Right lobe of liver (tissue), 6 donors: ENCODE measurements at places on chromosomes 6 and 20. TPM values are rescaled to one million over a fixed set of nuclear protein-coding genes. Genes with fewer than 3 reads are reported as not detected.

DNA sequence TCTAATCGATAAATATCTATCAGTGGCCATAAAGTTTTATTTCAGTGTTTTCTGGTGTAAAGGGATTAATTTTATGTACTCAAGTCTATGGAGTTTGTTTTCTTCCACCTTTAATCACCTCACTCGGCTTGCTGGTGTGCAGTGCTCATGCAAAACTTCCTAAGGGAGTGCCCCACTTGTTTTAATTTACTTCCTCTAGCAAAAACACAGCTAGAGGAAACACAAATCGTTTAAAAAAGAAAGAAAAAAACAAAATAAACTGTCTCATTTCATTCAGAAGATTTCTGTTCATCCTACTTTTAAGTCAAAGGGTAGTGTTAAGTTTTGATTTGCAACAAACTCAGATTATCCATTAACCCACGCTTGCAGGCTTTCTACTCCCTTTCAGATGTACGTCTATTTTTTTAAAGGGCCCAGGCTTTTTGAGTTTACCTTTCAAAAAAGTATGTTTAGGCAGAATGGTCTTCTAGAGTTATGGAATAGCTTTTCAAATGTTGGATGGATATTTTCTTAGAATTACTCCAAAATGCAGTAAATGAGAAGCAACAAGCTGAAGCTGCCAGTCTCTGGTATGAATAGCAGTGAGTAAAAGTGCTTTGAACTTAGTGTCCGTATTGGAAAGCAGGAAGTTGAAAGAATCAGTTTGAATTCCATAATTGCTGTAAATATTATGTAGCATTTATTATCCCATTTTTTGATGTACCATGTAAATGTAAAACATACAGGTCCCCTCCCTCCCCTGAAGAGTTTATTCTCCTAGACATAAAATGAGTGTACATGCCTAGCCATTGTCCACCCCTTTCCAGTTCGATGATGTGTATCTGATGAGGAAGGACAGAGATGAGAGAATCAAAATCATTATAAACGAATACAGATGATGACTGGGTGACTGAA lies 113.3 kb downstream of the SLC16A10 start:
- no peak for DNase-seq

GATA5 gene
- total RNA-seq = 0.37 TPM

DNA sequence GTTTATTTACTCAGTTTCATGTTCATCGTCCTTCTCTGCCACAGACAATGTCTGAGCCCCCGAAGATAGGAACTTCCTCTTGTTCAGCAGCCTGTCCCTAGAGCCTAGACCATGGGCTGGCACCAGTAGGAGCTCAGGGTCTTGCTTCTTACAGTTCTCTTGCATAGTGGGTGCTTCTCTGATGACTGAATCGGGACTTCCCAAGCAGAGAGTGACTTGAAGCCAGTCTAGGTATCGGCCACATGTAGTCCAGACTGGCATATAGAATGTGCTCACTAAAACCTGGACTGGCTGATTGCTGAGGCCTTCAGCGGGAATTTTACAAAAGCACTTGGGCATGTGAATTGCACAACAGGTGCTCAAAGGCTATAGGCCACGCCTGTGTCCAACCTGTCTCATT lies 52.0 kb downstream of the PRDM1 start:
- no peak for DNase-seq

DNA sequence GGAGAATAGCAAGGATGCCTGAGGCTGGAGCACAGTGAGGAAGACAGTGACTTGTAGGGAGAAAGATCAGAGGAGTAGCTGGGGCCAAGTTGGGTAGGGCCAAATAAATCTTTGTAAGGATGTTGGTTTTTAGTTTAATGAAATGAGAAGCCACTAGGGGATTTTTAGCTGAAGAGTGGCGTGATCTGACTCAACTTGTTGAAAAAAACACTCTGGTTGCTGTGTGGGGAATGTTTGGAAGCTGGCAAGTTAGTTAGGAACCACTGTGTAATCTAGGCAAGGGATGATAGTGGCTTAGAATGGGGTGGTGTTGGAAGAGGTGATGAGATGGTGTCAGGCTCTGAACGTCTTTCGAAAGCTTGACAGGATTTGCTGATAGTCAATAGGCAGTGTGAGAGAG lies 176.1 kb upstream of the HDDC2 start:
- no peak for DNase-seq

SLC17A9 gene
- total RNA-seq = 99.4 TPM

- DNase-seq = no peak
Observed at GRCh38 chr6:92700411-92700810, 718.9 kb downstream of the EPHA7 start.
